ENCODE measurements at places on chromosomes 2 and 18.

- no peak for DNase-seq
Observed at GRCh38 chr2:74707837-74708236, 53.8 kb downstream of the SEMA4F start.

- DNase-seq = no peak
Observed at GRCh38 chr2:24454294-24454693, 36.8 kb upstream of the NCOA1 start.

GRCh38 chr2:109330056-109330455 lies 201.1 kb downstream of the SH3RF3 start:
- no peak for DNase-seq

DNA sequence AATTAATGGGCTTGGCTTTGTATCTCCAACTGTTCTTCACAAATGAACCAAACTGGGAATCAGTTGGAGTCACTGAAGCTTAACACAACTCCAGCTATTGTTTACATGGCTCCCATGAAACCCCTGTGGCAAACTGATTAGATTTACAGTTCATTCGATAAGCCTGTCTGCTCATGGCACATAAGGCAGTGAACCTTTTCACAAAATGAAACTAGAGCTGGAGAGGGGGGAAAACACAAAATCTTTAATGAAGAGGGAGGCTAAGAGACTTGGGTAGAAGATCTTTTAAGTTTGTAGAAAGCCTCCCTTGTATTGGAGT lies 11.6 kb upstream of the ITGA6 start:
- no peak for DNase-seq

DNA sequence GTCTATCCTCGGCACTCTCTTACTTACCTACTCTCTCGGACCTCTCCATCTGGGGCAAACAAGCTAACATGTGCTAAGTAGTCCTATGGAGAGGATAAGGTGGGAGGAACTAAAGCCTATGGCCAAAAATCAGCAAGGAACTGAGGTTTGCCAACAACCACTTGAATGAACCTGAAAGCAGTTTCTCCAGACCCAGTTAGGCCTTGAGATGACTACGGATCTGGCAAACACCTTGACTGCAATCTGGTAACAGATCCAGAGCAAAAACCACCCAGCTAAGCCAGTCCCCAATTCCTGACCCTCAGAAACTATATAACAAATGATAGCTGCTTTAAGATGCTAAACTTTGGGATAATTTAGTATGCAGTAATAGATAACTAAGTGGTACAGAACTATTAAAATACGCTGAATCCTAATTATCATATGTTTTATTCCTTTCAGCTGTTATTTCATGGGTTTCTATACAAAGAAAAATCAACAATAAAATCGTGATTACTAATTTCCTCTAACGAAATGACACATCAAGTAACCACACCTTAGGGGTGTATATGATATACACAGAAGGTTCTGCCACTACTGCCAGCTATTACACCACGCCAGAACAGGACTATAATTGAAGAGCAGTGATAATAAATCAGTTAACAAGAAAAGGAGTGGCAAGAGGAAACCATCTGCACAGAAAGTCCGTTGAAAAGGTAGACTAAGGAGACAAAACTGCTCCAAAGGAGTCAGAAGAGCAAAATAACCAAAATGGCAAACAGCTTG lies 3.2 kb downstream of the FARSB start:
- DNase-seq = no peak

GRCh38 chr18:31581498-31582197 lies 10.0 kb upstream of the TTR start:
- DNase-seq = no peak

- DNase-seq = no peak
Observed at GRCh38 chr2:108587621-108588020, 53.4 kb downstream of the LIMS1 start.

All from stimulated activated CD4-positive, alpha-beta T cell treated with anti-CD3 and anti-CD28 coated beads, TNF-alpha, amount 100 ng/mL, for 24 hours (primary cell).